ENCODE measurements at places on chromosomes 3 and 15.

DNA sequence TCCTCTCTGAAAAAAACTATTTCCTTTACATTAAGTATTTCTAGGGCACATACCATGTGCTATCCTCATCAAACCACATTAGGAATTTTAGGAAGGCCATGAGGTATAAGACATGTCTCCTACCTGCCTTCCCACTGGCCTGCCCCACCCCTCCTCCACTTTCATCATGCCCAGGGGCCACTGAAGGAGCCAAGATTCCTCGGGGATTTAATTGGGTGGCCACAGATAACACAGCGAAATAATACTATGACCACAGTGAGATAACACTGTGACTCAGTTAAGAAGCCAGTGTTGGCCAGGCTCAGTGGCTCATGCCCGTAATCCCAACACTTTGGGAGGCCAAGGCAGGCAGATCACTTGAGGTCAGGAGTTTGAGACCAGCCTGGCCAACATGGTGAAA, 9.8 kb upstream of the BMF start:
- DNase-seq: no peak

GRCh38 chr15:67820122-67820991, 5.0 kb upstream of the SKOR1 start:
- DNase-seq: no peak

- no peak for DNase-seq
Measured at GRCh38 chr15:86863226-86863915, 783.7 kb downstream of the AGBL1 start.

DNA sequence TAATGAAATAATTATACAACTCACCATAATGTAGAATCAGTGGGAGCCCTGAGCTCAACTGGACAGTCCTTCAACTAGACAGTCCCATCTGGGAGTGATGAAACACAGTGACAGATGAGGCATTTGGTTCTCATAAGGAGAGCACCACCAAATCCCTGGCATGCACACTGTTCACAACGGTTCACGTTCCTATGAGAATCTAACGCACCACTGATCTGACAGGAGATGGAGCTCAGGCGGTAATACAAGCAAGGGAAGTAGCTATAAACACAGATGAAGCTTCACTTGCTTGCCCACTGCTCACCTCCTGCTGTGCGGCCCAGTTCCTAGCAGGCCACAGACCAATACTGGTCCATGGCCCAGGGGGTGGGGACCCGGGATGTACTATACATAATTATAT, 17.0 kb downstream of the PRKAR2A start:
- no peak for DNase-seq

GRCh38 chr3:111277226-111277625, 205.6 kb downstream of the NECTIN3 start:
- no peak for DNase-seq

GRCh38 chr15:45253330-45253729, 1.3 kb downstream of the SLC28A2 start:
- DNase-seq: no peak

DNA sequence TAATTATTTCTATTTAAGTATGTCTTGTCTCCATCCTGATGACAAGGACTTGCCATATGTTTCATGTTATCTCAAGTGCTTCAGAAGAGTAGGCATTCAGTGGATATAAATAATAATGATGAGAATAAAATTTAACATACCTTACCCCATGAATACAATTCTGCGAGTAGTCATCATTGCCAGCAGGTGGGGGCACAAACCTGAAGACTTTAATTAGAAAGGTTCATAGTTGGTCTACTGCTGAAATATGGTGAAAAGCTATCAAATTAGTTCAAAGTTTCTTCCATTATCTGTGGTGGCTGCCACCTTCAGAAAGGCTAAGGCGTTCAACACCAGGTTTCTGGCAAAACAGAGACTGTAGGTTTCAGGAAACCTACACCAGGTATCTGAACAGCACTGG, 100.9 kb downstream of the P3H2 start:
- no peak for DNase-seq

DNA sequence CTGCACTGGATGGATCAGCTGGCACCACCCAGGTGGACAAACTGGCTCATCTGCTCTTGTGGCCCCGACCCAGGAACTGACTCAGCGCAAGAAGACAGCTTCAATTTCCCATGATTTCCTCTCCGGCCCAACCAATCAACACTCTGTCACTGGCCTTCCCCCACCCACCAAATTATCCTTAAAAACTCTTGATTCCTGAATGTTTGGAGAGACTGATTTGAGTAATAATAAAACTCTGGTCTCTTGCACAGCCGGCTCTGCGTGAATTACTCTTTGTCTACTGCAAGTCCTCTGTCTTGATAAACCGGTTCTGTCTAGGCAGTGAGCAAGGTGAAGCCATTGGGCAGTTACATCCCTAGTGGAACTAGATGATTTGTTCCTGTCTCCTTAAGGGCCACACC, 16.1 kb downstream of the BDH1 start:
- DNase-seq: no peak
